ENCODE measurements at places on chromosomes 13 and 19.

- DNase-seq = no peak
These were observed 147.5 kb downstream of the DIAPH3 start for GRCh38 chr13:60016229-60016628.

GRCh38 chr13:75792526-75793187 lies 156.5 kb downstream of the LMO7 start:
- no peak for DNase-seq

- DNase-seq = no peak
These were observed 18.0 kb downstream of the ZAR1L start for GRCh38 chr13:32297206-32297605.

DNA sequence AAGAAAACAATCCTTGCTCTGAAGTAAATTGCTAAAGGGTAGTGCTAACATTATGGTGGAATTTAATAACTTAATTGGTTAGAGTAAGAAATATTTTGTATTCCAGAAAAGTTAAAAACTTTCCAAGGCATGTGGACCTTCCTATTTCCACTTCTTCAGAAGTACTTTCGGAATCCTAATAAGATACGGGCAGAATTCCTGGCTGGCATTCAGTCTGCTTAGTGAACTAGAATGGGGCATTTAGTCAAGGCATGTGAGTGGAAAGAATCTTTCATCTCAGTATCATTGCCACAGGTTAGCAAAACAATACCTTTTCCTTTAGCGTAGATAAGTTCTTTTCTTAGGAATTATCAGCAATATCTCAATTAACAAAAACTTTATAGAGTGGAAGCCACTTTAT lies 85.1 kb downstream of the TNFRSF19 start:
- DNase-seq = no peak

DNA sequence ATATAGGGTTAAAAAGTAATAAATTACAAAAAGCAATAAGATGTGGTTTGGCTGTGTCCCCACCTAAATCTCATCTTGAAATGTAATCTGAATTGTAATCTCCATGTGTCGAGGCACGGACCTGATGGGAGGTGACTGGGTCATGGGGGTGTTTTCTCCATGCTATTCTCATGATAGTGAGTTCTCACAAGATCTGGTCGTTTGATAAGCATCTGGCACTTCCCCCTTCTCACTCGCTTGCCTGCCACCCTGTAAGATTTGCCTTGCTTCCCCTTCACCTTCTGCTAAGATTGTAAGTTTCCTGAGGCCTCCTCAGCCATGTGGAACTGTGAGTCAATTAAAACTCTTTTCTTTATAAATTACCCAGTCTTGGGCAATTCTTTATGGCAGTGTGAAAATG lies 577.4 kb downstream of the TBC1D4 start:
- DNase-seq = no peak

GRCh38 chr19:58330458-58330857 lies 3.7 kb downstream of the ZSCAN22 start:
- no peak for DNase-seq

- no peak for DNase-seq
These were observed 770.6 kb downstream of the DACH1 start for GRCh38 chr13:71096421-71096820.

DNA sequence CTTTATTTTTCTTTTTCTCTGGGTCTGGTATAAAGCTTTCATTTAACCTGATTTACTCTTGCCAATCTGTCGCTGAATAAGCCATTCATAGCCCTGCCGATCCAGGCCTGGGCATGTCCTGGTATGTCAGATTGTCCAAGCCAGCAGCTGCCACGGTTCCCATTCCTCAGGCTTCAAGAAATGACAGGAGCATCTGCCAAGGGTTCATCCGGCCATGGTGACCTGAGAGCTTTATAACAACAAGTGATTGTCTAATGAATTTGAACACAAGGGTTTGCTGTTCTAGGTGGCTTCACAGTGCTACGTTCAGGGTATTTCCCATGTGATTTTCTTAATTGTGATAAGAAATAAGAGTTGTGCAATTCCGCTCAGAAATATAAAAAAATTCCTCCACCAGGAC lies 20.0 kb downstream of the PNMA8A start:
- DNase-seq = no peak

GRCh38 chr13:84645196-84646012 lies 763.1 kb upstream of the SLITRK1 start:
- peak; percentile 17 for DNase-seq

DNA sequence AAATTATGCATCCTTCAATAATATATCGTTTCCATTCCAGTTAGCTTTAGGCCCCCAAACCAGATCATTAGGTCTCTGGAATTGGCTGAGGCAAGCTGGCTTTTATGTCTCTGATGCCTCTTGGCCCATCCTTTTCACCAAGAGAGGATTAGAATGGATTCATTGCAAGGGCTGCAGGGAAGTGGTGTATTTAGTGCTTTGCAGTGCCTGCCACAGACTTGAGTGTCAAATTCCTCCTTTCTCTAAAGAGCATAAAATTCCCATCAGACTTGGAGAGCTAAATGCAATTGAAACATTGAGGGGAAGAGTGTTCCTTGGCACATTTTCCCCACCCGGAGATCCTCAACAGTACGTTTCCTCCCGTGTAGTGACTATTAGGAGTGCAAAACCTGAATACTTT lies 302.6 kb downstream of the ATP8A2 start:
- no peak for DNase-seq

- DNase-seq = no peak
These were observed 8.8 kb upstream of the SULT2B1 start for GRCh38 chr19:48543121-48543710.

- peak; percentile 50 for DNase-seq
These were observed 105.6 kb downstream of the SPRY2 start for GRCh38 chr13:80235166-80235966.

- DNase-seq = peak; percentile 1
These were observed 5.5 kb upstream of the ADAMTS10 start for GRCh38 chr19:8615813-8616596.

DNA sequence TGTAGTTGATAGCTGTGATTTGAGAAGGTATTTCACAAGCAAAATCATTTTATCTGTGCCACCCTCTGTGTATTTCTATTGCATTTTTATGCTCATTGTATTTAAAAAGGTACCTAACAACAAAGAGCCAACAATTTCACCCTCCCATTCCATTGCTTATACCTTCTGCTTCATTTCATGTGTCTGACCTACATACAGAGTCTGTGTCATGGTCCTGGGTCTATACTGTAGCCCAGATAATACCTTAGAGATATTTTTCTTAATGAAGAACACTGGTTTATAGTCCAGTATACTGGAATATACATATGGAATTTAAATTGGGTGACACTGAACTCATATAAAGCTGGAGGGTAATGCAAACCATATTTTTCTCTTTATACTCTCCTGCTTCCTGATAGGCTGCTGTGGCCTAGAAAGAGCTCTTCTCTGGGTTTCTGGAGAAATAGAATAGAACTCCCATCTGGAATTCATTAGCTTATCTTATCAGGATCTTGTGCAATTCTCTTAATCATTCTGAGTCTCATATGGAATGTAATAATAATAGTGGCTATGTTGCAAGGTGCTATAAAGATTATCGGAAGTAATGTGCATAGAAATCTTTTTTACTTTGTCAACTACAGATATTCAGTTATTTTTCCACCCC lies 31.8 kb upstream of the SPART start:
- no peak for DNase-seq

DNA sequence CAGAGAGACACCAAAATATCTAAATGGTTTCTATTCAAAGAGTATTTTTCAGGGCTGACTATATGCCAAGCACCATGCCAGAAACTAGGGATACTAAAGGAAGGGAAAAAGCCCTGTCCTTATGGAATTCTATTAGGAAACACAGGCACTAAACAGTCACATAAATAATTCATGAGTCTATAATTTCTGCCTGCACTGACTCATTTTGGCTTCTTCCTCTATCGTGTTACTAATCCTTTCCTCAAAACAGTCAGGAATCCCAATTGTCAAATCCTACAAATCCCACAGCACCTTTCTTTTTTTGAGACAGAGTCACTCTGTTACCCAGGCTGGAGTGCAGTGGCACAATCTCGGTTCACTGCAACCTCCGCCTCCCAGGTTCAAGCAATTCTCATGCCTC lies 29.2 kb downstream of the XPO4 start:
- DNase-seq = no peak

- DNase-seq = no peak
These were observed 14.6 kb downstream of the AP3D1 start for GRCh38 chr19:2136796-2137195.

DNA sequence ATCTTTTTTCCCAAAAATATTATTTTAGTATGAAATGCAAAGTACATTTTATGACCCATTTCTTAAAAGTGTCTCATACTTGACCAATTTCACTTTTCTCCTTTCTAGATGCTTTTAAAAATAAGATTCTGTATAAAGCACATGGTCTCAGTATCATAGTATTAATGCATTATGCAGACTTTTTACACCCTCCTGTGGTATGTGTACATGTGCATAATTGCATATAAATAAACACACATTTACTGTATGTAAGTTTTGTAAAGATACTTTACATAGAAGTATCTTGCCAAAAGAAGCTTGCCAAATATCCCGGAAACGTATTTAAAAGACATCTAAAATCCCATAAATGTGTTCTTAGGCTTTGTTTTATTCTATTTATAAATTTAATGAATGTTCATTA lies 85.1 kb upstream of the MAB21L1 start:
- DNase-seq = no peak

DNA sequence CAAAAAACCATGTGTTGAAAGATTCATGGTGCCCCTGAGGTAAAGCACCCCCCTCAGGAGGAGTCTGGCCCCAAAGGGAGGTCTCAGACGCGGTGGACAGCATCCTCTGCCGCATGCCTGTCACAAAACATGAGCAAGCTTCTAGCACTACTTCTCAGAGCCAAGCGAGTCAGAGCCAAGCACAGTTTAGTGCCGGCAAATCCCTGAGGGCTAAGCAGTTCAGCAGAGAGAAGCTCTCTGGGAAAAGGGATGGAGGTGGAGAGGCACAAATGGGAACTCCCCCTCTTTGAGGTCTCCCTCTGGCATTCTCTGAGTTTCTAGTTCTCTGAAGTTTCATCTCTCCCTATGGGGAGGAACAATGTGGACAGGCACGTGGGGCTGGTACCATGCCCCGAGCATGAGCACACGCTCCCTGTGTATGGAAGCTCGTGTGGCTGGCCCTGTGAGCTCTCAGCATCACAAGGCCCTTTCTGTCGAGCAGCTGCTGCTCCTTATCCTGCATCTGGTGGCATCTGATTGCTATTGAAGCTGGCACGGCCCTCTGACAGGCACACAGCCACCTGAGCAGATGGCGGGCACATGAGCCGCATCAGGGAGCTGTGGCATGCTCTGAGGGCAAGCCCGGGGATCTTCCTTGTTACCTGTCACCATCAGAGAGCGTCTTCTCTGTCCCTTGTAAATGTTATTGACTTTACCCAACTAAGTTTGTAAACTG lies 325.1 kb downstream of the SLC7A1 start:
- no peak for DNase-seq

DNA sequence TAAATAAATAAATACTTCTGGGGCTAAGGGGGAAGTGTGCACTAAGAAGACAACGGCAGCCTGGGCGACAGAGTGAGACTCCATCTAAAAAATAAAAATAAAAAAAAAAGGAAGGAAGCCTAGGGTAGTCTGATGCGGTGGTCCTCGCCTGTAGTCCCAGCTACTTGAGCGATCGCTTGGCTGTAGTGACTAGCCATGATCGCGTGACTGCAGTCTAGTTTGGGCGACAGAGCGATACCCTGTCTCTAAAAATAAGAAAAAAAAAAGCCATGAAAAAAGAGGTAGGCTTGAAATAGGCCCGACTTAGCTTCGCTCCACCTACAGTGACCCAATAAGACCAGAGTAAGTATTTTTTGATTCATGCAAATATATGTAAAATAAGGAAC lies 661 bp upstream of the BABAM1 start:
- DNase-seq = no peak

DNA sequence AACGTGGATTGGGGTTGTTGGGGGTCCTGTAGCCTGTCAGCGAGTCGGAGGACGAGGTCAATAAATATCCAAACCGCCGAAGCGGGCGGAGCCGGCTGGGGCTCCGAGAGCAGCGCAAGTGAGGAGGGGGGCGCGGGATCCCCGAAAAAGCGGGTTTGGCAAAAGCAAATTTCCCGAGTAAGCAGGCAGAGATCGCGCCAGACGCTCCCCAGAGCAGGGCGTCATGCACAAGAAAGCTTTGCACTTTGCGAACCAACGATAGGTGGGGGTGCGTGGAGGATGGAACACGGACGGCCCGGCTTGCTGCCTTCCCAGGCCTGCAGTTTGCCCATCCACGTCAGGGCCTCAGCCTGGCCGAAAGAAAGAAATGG lies 754 bp upstream of the SIX5 start:
- no peak for DNase-seq

DNA sequence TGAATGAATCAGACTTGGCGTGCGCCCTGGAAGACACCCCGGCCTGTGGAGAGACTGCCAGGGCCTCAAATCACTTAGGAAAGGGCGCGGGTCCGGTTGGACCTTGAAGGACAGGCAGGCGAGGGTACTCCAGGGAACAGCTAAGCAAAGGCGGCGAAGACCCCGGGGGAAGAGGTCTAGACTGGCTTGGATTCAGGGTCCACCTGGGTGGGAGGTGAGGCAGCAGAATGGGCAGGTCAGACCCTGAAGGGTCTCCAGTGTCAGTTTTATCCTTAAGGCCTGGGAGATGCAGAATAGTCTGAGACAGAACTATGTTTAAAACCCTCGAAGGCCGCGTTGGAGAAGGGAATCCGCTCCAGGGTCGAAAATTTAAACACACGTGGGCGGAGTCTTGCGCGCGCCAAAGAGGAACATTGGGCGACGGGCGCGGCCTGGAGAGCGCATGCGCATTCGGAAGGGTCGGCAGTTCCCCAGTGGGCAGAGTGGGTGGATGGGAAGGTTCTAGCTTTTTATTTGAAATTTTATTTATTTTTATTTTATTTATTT lies 567 bp upstream of the SMG9 start:
- peak; percentile 87 for DNase-seq

DNA sequence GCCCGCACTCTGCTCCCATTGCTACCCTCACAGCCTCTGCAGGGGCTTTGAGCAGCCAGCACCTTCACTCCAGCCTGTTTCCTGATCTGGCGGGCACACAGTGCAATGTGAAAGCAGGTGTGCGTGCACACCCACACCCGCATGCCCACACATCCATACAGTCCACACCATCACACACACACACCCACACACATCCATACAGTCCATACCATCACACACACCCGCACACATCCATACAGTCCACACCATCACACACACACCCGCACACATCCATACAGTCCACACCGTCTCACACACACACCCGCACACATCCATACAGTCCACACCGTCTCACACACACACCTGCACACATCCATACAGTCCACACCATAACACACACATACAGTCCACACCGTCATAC lies 28.0 kb downstream of the PIAS4 start:
- no peak for DNase-seq

- no peak for DNase-seq
These were observed 2.9 kb downstream of the LILRA2 start for GRCh38 chr19:54576411-54576976.

- DNase-seq = no peak
These were observed 155.1 kb downstream of the SUCLA2 start for GRCh38 chr13:47845981-47846380.

- no peak for DNase-seq
These were observed 15.1 kb downstream of the HPN start for GRCh38 chr19:35056513-35057063.

- no peak for DNase-seq
These were observed 36.0 kb downstream of the BICRA start for GRCh38 chr19:47644743-47645482.

- peak; percentile 22 for DNase-seq
These were observed 11.8 kb upstream of the LILRA2 start for GRCh38 chr19:54561840-54562239.

Data from NCI-H1417 (cell line).